ENCODE measurements at places on chromosomes 3 and 15.

GRCh38 chr3:8366219-8366810 lies 135.3 kb upstream of the LMCD1 start:
- DNase-seq = no peak

DNA sequence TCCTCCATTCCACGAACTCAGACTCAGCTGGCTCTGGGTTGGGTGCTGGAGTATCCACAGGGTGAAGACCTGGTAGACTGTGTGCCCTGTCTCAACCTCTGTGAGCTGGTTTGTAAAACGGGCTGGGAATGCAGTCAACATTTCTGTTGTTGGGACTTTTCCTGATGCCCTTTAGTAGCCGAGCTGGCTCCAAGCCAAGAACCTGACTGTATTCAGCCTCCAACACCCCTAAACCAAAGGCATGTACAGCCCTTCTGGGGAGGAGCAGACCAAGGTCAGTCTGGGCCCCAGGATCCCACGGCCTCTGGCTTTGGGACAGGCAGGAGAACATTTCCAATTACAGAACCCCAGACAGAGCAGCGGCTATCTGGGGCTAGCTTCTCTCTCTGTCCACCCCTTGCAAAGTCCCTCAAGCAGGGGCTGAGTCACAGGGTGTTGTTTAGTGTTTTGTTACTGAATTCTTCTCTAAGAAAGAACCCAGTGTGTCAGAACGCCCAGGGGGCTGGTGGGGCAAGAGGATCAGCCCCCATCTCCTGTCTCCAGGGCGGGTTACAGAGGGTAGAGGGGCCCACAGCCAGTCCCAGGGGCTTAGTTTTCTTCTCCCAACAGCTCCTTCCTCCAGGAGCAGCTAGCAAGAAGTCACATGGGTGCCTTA lies 56.8 kb upstream of the SLC6A6 start:
- no peak for DNase-seq

DNA sequence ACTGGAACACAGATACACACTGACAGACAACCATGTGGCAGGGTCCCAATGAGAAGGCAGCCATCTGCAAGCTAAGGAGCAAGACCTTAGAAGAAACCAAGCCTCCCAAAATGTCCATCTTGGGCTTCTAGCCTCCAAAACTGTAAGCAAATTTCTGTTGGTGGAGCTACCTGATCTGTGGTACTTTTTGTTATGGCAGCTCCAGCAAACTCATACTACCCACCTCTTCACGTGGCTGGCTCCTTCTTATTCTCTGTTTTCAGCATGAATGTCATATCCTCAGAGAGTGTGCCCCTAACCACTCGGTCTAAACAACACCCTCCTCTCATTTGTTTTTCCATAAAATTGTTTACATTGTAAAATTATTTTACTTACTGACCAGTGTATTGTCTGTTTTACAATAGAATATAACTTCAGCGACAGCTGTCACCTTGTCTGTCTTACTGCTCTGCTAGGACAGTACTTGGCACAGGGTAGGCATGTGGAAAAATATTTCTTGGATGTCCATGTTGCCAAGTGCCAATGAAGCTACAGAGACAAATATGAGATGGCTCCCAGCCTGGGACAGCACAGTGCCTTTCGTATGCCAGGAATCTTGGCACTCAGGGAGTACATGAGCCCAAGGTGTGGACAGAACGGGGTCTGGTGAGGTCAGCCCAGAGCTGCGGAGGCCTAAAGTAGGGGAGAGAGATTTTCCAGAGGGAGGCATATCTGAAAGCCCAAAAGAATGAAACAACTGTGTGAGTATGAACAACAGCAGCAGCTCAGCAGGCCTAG lies 17.4 kb upstream of the SLC25A36 start:
- DNase-seq = no peak

DNA sequence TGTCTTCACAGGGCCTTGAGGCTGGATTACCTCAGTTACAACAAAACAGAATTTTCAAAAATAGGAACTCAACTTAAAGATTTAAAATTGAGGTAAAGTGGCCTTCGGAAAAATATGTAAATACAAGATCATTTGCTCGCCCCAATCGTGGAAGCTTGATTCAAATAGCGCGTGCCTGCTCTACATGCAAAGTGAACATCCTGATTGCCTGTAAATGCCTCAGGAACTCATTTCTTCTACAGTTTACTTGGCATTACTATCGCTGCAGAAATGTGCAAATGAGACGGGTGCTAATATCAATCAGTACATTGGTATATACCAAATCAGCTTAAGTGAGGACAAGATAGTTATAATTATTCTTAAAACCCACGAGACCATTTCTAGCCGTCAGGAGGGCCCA lies 159.2 kb downstream of the XXYLT1 start:
- DNase-seq = no peak

DNA sequence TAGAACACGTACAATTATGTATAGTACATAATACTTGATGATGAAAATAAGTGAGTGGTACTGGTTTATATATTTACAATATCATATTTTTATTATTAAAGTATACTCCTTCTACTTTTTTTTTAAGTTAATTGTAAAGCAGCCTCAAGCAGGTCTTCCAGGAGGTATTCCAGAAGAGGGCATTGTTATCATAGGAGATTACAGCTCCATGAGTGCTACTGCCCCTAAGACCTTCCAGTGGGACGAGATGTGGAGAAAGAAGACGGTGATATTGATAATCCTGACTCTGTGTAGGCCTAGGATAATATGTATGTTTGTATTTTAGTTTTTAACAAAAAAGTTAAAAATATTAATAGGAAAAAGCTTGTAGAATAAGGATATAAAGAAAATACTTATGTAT lies 40.3 kb upstream of the SCN5A start:
- no peak for DNase-seq

DNA sequence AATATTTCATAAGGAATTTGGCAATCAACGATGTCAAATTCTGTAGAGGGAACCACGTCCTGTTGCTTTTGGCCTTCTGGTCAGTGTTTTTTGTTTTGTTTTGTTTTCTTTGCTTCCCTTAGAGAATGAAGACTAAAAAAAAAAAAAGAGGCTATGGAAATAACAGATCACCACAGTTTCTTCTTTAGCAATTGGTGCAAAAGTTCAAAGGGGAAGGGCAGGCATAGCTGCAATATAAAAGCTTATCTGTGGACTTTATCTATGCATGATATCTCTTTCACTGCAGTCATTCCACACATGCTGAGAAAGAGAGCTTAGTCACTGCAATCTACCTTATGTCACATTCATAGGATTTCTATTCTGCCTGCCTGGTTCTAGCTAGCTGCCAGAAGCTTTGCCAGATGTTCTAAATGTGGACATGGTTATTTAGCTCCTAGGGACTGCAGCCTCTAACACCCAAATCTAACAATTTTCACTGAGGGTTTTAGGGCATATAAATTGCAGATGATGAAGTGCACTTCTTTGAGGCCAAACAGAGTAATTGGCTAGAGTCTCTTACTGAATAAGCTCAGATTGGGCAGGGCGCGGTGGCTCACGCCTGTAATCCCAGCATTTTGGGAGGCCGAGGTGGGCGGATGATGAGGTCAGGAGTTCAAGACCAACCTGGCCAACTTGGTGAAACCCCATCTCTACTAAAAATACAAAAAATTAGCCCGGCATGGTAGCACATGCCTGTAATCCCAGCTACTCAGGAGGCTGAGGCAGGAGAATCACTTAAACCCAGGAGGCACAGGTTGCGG lies 637.2 kb downstream of the NTRK3 start:
- DNase-seq = no peak

DNA sequence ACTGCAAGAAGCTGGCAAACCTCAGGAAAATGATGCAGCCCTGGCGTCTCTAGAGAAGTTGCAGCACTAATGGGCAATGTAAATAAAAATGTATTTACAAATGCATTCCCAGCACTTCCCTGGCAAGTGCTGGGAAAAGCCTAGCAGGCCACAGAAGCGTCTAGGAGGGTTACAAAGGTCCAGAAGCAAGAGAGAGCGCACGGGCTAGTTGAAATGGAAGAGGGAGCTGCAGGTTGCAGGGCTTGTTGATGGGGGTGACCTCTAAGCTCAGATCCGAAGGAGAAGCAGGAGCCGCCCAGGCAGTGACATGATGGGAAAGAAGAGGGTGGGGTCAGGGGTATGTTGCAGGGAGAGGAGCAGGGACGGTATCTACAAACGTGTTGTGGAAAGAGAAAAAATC lies 2.7 kb upstream of the KNL1 start:
- no peak for DNase-seq

GRCh38 chr15:38217191-38217595 lies 35.4 kb upstream of the SPRED1 start:
- no peak for DNase-seq

- no peak for DNase-seq
These were observed 27.2 kb downstream of the IQSEC1 start for GRCh38 chr3:13045904-13046568.

- no peak for DNase-seq
These were observed 10.3 kb downstream of the TM2D3 start for GRCh38 chr15:101641894-101642293.

- DNase-seq = no peak
These were observed 25.2 kb downstream of the UBE2E1 start for GRCh38 chr3:23830869-23831484.

DNA sequence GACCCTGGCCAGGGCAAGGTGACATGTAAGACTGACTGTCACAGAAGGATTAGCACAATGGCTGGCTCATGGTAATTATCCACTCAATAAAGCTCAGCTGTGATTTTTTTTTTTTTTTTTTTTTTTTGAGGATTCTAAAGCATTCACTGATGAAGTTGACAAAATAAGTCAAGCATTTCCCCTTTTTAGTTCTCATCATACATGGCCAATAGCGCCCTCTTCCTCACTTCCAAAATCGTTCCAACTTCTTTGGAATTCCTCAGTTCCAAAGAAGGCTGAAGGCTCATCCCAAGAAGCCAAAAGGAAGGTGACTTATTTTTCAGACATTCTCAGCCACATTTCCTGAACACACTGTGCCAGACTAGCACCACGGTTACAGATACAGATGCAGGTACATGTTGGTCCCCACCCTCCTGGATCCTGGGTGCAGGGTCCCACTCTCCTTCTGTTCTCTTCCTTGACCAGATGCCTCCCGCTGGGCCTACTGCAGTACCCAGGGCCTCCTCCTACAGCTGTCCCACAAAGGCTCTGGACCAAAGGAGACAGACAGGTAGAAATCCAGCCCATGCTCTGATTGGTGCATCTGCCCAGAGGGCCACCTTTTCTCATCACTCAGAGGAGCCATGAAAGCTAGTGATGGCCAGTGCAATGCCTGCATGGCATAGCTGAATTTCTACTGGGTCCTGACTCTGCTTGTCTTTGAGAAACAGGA lies 202.6 kb downstream of the UACA start:
- DNase-seq = no peak

DNA sequence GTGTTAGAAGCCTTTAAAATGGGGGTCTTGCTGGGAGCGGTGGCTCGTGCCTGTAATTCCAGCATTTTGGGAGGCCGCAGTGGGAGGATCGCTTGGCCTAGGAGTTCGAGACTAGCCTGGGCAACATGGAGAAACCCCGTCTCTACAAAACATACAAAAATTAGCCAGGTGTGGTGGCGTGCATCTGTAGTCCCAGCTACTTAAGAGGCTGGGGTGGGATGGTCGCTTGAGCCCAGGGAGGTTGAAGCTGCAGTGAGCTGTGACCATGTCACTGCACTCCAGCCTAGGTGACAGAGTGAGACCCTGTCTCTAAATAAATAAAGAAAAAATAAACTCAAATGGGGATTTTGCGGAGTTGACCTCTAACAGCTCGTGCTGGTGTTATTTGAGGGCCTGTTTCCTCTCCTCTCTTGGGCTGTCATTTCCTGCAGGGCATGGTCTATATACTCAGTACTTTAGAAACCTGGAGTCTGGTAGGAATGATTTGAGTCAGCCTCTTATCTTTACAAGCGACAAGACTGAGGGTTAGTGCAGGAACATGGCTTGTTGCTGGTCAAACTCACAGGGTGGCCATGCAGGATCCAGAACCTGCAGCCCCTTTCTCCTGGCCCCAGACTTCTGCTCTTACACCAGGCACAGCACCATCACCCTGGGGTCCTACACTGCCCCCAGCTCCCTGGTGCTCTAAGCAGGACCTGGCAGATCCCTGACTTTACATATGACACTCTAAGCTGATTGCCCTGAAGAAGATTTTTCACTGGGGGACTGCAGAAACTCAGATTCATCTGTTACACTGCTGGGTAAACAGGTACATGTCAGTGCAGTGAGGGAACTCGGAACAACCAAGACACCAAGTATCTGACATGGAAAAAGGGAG lies 15.1 kb downstream of the EHD4 start:
- no peak for DNase-seq

DNA sequence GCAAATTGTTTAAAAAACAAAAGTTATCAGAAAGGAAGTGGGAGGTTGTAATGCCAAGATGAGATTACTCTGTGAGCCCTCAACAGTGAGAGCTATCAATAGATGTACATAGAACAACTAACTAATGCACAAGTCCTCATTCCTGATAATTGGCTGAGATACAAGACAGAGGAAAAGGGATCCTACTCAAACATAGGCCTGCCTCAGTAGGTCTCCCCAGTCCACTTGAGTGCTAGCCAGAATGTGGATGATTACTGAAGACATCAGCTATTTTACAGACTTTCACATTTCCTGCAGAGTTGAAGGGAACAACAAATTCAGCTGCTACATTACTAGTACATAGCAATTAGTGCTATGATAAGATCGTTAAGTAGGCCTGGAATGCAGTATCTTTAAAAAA lies 981.9 kb downstream of the TUSC7 start:
- no peak for DNase-seq

DNA sequence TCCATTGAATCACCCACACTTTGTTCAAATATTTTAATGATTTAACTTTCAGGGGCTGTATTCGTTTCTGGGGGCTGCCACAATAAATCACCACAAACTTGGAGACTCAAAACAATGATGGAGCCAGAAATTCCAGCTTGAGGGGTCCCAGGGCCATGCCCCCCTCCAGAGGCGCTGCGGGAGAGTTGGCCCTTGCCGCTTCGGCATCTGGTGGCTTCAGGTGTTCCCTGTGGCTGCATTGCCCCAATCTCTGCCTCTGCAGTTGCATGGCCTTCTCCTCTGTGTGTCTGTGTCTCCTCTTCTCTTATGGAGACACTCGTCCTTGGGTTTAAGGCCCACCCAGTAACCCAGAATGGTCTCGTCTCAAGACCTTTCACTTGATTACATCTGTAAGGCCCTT lies 144.7 kb downstream of the CHSY1 start:
- no peak for DNase-seq

DNA sequence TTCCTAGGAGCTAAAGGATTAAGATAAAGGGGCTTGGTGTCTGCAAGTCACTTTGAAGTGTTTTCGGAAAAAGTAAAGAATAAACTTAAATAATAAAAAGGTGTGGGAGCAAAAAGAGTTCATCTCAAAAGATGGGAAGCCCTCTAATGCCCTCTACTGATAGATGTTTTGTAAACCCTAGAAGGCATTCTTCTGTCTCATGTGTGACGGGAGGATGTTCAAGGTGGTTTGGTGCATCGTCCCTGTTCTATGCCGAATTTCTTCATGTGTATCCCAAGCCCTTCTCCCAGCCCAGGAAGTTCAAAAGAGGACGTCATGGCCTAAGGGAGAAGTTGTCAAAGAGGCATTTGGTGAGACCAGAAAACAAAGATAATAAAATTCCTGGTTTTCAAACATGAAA lies 37.2 kb downstream of the CCK start:
- DNase-seq = no peak

DNA sequence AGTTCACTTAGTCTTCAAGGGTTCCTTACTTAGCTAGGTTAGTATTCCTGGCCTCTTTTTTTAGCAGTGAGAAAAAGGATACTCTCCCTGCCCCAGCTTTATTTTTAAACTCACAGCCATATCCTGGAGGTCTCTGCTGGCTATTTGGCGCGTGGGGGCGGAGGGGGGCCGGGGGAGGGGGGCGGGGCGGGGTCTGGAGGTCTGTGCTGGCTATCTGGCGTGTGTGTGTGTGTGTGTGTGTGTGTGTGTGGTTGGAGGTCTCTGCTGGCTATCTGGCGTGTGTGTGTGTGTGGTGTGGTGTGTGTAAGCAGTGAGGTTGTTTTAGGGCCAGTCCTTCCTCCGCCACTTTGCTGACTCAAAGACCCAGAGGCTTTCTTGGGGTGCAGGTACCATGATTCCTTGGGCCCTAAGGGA lies 579 bp upstream of the PLAAT1 start:
- DNase-seq = no peak
